ENCODE measurements at places on chromosomes 2 and 18.

GRCh38 chr2:30583204-30583749 lies 136.2 kb downstream of the LCLAT1 start:
- DNase-seq, result no peak

GRCh38 chr2:216340280-216340631 lies 32.0 kb downstream of the MARCHF4 start:
- DNase-seq, result no peak

GRCh38 chr2:65662654-65663432 lies 230.4 kb upstream of the SPRED2 start:
- DNase-seq, result no peak

GRCh38 chr2:239769554-239770245 lies 255.4 kb downstream of the NDUFA10 start:
- DNase-seq, result no peak

DNA sequence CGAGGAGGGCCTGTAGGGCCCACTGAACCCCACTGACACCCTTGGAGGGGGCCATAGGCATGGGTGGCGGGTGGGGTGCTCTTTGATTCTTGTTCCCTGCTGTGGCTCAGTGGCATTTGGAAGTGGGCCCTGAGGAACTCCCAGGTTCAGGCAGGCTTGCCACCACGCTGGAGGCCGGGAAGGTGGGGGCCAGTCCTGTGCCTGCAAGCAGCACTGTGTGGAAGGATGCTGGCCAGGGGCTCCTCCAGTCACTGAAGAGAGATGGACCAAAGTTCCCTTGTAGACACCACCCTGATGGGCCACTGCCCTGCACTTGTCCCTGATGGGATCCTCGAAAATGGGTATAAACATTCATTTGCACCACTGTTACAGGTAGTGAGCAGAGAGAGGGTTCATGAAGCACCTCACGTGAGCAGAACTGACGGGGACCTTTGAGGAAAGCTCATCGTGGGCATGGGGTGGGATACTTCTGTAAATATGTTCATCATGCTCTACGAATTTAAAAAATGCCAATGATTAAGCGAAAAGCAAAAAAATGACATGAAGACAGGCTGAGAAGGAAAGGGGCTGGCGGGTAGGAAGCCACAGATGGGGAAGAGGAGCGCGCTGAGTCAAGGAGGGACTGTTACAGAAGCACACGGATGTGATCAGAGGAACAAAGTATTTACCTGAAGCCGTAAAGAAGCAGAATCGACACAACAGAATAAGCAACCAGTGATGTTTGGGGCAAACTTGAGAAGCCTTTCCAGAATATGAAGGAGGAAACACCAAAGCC lies 45.2 kb upstream of the ASB1 start:
- no peak for DNase-seq

DNA sequence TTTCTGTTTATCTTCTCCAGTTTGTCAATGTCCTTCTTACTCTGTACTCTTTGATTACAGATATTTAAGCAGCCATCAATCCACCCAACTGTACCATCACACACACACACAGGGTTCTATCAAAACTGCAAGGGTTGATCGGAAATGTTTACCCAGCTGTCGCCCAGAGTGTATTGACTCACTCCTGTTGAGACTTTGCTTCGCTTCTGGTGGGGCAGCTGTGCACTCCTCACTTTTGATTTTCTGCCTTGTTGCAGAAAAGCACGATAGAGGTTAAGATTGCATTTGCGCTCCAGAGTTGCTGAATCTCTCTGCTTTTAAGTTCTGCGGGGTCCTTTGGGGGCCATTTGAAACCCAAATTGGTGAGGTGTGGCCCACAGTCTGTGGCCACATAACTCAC lies 216.2 kb downstream of the SETBP1 start:
- DNase-seq, result no peak

GRCh38 chr18:77058290-77058835 lies 74.2 kb downstream of the MBP start:
- DNase-seq, result no peak

GRCh38 chr2:74507145-74507925 lies at the start of gene PCGF1:
TSS of gene PCGF1 (minus strand) at chr2:74507695. CDS start at chr2:74507668, 27 bp downstream.
- DNase-seq, result peak; percentile 97

- DNase-seq, result no peak
Observed at GRCh38 chr2:142723236-142723635, 154.2 kb upstream of the KYNU start.

DNA sequence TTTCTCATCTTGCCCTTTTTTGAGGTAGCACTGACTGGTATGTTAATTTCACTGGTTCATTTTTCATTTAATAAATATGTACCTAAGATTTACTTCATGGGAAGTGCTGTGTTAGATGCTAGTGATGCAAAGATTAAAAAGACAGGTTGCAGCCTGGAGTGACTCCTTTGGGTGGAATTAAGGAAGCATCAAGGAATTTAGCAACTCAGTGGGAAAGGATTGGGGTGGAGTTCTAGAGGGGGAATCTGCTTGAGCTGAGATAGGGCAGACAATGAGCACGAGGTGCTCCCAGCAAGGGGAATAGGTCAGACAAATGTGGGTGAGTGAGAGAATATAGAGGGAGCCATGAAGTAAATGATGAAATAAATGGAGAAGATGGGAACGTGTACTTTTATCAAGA lies 57.0 kb downstream of the LYPD6 start:
- no peak for DNase-seq

DNA sequence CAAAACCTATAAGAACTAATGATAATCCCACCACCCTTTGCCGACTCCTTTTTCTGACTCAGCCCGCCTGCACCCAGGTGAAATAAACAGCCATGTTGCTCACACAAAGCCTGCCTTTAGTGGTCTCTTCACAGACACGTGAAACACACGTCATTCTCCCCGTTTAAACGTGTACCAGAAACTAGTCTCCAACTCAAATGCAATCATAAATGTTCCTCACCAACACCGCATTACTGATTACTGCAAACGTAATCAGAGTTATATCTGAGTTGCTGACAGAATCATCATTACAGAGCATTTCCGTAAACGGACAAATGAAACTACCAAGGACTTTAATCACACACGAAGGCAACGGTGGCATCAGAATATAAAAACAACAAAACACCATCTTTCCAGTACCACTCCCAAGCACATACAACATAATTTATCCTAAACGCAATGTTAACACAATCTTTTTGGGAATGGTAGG lies 1.9 kb downstream of the CLK1 start:
- DNase-seq, result no peak

DNA sequence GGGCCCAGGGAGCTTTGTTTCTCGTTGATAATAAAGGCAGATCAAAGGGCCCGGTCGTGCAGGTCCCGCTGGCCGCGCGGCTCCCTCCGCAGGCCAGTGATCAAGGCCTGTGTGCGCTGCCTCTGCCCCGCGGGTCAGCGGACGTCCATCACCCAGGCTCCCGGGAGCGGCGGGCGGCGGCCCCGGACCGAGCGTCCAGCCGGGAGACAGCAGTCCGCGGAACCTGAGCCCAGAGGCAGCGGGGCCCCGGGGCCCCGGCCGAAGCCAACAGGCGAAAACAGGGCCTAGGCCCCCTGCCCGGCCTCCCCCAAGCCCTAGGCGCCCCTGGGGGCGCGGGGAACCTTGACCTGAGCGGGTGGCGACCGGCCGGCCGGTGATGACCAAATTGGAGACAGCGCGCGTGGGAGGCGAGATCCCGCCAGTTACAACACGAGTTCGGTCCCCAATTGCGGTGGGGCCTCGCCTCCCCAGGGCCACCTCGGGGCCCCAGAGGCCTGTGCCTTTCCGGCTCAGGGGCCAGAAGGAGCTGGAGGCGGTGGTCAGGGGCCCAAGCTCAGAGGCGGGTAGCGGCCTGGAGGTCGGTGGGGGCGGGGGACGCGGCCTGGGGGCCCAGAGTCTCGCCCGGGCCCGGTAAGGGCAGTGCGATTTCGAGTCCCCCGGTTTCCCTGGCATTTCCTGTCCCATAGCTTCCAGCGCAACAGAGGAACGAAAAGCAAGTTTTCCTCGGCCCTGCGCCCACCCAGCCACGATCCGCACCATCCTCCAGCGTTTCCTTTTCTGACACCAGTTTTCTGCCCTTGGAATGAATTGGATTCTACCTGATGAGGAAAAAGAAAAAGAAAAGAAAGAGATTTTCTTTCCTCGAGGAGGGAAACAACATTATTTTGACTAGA lies 5.9 kb downstream of the SP9 start:
- DNase-seq, result no peak

- no peak for DNase-seq
Observed at GRCh38 chr18:2811416-2811815, 35.4 kb upstream of the EMILIN2 start.

DNA sequence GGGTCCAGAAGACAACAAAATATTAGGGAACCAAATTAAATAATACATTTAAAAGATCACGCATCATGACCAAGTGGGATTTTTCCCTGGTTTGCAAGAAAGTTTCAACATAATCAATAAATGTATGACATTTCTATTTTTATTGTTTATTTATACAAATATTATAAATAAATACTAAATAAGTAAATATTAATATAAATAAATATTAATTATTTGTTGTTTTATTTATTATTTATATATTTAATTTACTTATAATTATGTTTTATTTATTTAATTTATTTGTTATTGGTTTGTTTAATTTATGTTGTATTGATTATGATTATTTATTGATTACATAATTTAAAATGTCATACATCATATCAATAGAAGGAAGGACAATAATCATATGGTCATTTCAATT lies 242.5 kb upstream of the HNMT start:
- no peak for DNase-seq

- no peak for DNase-seq
Observed at GRCh38 chr2:181484851-181485637, 27.9 kb downstream of the ITGA4 start.

DNA sequence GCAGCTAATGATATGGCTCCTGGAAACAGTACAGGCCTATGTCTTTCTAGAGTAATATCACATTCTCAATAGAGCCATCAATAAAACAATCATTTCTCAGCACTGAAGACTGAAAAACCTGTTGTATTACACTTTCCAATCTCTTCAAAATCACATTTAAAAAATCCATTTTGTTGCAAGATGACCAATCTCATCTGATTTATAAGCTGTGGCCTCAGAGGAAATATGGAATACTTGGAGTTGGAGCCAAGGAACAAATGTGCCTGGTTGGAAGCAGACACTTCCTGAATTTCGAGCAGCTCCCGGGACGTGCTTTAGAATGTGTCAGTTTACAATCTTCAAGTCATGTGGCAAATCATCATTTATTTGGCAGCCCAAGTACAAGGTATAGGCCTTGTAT lies 114.5 kb downstream of the ADCYAP1 start:
- no peak for DNase-seq

DNA sequence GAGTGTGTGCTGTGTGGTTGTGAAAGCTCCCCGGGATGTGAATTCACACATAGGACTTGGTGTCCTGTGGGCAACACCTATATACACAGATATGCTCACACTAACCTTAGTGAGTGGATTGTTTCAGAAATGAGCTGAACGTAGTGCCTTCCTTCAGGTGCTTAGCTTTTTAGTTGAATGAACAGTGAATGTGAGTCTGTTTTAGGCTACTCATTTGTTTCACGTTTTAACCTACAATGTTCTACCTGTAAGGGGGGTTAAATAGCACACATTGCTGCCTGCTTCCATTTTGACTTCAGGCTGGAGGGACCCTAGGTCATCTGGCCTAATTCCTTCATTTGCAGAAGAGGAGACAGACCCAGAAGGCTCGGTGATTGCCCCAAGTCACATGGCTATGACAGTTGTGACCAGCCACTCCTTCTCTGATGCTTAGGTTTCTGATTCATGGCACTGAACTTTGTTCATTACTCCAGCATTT lies 1.0 kb downstream of the PLEK start:
- no peak for DNase-seq

DNA sequence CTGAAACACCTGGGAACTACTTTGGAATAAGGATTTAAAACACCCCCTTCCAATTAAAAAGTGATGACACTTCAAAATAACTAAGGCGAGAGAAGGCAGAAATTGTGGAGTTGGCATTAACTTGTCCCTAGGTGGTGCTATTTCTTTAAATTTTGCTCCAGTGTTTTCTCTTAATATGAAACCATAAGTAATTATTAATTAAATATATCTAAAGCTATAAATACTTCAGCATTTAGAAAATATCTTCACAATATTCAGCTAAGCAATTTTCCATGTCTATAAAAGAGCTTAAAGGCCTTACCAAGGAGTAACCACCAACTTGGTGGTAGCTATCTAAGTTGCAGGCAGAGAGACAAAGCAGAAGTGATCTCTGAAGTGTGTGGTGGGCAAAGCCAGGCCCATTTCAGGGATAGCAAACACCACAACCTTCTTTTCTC lies 186.8 kb upstream of the PGAP1 start:
- no peak for DNase-seq

DNA sequence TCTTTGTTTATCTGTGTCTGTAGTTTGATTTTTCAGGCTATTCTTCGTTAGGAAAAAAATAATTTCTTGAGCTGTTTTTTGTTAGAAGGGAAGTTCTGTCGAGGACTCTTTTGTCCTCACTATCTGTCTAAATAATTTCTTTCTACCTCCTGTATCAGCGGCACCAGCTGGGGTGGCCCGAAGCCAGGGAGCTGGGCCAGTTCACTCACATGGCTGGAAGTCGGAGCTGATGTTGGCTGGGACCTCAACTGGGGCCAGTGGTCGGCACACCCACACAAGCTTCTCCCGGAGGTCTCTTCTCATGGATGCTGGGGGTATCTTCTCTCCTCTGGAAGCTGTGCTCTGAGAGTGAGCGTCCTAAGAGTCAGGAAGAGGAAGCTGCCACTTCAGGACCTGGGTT lies 8.0 kb upstream of the PDIA6 start:
- DNase-seq, result no peak

DNA sequence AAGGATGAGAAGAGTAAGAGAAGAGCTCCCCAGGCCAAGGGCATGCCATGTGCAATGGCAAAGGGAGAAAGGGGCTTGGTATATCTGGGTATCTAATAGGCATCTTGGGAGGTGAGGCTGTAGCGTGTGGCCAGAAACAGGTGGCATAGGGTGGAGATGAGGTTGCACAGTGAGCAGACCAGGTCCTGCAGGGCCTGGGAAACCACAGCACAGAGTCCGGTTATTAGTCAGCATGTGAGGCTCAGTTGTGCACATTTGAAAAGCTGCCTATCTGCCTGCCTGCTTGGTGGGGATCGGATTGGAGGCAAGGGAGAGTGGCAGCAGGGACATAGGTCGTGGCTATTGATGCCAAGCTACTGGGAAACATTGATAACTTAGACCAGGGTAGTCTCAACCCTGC lies 190.6 kb downstream of the TPGS2 start:
- DNase-seq, result no peak

DNA sequence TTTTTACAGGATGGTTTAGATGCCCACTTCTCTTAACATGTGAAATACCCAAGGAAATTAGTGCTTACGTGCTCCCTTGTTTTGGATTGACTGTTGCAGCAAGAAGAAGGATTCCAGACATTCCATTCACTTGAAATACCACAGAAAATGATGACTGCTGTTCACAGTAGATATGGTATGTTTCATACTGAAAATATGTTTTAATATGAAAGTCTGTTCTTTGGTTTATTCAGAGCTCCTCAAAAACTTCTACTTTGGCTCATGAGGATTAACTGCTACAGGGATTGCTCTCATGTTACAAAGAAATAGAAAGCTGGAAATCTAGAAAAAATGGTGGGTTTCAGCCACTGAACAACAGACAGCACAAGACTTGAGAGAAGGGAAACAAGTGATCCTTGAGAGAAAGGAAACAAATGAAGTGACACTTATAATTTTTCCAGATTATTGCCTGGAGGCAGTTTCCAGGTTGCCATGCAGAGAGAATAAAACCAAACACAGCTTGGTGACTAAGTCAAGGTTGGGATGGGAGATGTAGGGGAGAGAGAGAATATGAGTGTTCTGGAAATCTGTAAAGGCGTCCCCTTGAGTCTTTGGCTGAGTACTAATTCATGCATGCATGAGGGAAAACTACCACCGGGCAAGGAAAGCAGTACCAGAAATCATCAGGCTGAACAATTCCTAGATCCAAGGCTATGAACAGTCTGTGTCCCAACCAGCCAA lies 348.1 kb downstream of the CLIP4 start:
- DNase-seq, result no peak

- no peak for DNase-seq
Observed at GRCh38 chr2:4258563-4258962, 555.2 kb downstream of the DCDC2C start.

All from amygdala (tissue), 56 donors.